ENCODE measurements at places on chromosomes 2 and 18. TPM values are rescaled to one million over a fixed set of nuclear protein-coding genes. Genes with fewer than 3 reads are reported as not detected.

DNA sequence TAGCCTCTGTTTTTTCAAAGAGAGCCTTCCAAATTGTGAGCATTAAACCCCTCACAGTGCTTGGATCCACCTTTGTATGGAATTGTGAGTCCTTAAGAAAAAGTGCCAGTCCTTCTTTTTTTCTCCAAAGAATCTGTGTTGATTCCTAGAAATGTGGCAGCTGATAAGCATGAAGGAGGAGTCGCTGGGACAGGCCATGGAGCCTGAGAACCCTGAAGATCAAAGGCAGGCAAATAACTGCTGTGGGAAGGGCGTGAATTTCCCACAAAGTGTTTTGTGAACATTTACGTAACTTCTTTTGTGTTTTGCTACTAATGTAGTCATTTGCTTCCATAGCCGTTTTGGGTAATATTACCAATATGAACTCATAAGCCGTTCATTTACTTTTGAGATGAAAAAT is 27.7 kb upstream of the CHMP1B start:
- DNase-seq: no peak
- H3K36me3 ChIP-seq: no peaks in the 10 kb centered on the region
- H3K27ac ChIP-seq: no peak overlapping the region
- H3K4me3 ChIP-seq: no peak overlapping the region
- H3K4me1 ChIP-seq: peaks cover 6% of the 10 kb centered on the region
- no peaks in the 10 kb centered on the region for H3K27me3 ChIP-seq

DNA sequence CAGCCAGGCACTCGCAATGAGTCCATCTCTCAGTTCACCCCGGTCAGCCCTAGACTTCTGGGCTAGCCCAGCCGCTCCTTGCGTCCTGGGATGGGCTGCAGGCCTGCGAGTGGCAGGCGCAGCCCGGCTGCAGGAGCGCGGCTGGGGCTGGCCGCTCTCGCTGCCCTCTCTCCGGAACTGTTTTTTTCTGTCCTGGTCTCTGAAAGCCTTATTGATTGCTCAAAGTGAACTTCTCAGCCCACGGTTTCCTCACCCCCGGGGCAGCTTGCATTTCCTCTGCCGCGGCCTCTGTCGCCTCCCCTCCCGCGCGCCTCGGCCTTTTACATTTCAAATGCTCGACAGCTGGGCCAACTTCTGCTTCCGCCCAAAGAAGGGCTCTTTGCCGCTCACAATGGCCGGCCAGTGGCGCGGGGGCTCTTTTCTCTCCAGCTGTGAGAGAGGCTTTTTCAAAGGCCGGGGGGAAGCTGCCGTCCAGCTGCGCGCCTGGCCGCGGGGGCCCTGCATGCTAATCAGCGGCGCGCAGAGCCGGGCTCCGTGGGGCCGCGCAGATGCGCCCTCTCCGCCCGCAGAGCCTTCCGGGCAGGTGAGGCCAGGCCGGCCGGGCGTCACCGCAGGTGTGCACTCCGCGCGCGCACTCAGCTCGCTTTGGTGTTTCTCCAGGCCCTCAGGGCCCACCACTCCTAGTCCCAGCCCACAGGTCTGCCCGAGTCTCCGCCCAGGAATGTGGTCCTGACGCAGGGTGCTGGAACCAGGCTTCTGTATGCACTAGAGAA is 513.8 kb downstream of the RNF144A start:
- peaks cover 71% of the 10 kb centered on the region for H3K4me1 ChIP-seq
- peak overlapping the region; percentile 75 for H3K4me3 ChIP-seq
- no peaks in the 10 kb centered on the region for H3K27me3 ChIP-seq
- H3K36me3 ChIP-seq: peaks cover 30% of the 10 kb centered on the region

- H3K4me3 ChIP-seq: no peak overlapping the region
- peaks cover 12% of the 10 kb centered on the region for H3K27me3 ChIP-seq
- DNase-seq: no peak
- no peaks in the 10 kb centered on the region for H3K4me1 ChIP-seq
- H3K27ac ChIP-seq: no peak overlapping the region
- H3K36me3 ChIP-seq: no peaks in the 10 kb centered on the region
These were observed 52.9 kb upstream of the APCDD1 start for GRCh38 chr18:10401521-10401920.

- H3K27ac ChIP-seq: no peak overlapping the region
- DNase-seq: no peak
- H3K36me3 ChIP-seq: no peaks in the 10 kb centered on the region
- H3K4me3 ChIP-seq: no peak overlapping the region
These were observed 104.5 kb downstream of the MMADHC start for GRCh38 chr2:149483004-149483605.

Gene LTBP1
- 0.26 TPM for total RNA-seq

Gene NLRC4
- 0.07 TPM for total RNA-seq

Gene NT5C1B
- not detected for total RNA-seq

Gene TNFAIP6
- not detected for total RNA-seq

Gene CDK15
- not detected for total RNA-seq
